Activated naive CD4-positive, alpha-beta T cell treated with anti-CD3 and anti-CD28 coated beads, Interleukin-2, amount 10 ng/mL, durations not matched to agents 5 hours and 36 hours (primary cell): ENCODE measurements at places on chromosomes 6 and 20. TPM values are rescaled to one million over a fixed set of nuclear protein-coding genes. Genes with fewer than 3 reads are reported as not detected.

SIRPA gene
- total RNA-seq: not detected

THBS2 gene
- 0.05 TPM for total RNA-seq

BPIFA1 gene
- total RNA-seq: not detected

GJA10 gene
- total RNA-seq: 0.25 TPM

TSBP1 gene
- not detected for total RNA-seq

PPP1R14C gene
- not detected for total RNA-seq

AVP gene
- not detected for total RNA-seq

TULP4 gene
- 48.2 TPM for total RNA-seq

IMPG1 gene
- not detected for total RNA-seq

C20orf204 gene
- total RNA-seq: 2.7 TPM

THBD gene
- total RNA-seq: not detected

RCAN2 gene
- 0.07 TPM for total RNA-seq

BMP2 gene
- not detected for total RNA-seq

ALDH8A1 gene
- total RNA-seq: 0.81 TPM

KPNA5 gene
- total RNA-seq: 13.6 TPM

RNF182 gene
- total RNA-seq: not detected

MOXD1 gene
- total RNA-seq: not detected

LINC00237 gene
- not detected for total RNA-seq

WFDC10B gene
- not detected for total RNA-seq

GTF3C6 gene
- 72.7 TPM for total RNA-seq

RING1 gene
- 37.7 TPM for total RNA-seq

PAX1 gene
- not detected for total RNA-seq

ID4 gene
- total RNA-seq: not detected

KCTD20 gene
- 50.4 TPM for total RNA-seq

KIAA1755 gene
- not detected for total RNA-seq

CTCFL gene
- total RNA-seq: not detected

EFCAB8 gene
- 0.18 TPM for total RNA-seq

TP53TG5 gene
- total RNA-seq: not detected

SLC4A11 gene
- 1.2 TPM for total RNA-seq

CSNK2A1 gene
- total RNA-seq: 105 TPM

BHLHE23 gene
- total RNA-seq: not detected

SCRT2 gene
- not detected for total RNA-seq

PRKN gene
- 0.31 TPM for total RNA-seq

MYB gene
- total RNA-seq: 5.2 TPM

CST5 gene
- total RNA-seq: not detected

CCM2L gene
- total RNA-seq: not detected

ZBTB9 gene
- total RNA-seq: 6.5 TPM
